Hypothalamus (tissue), 51 donors: ENCODE measurements at places on chromosomes 7 and 10.

DNA sequence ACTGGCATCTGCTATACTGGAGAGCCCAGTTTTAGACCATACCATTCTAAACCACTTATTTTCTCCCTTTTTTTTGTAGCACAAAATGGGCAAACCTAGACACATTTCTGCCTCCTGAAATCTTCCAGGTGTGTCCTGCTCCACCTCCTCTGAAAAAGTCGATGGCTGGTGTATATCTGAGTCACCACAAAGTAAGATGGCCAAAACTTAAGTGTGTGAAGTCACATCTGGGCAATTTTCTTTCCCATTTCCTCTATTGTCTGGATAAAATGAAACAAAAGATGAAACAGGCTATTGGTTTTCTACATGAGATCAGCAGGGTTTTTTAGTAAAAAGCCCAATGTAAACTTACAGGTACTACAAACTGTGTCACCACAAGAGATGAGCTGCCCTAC is 65.5 kb downstream of the OSBPL3 start:
- DNase-seq = no peak

- no peak for DNase-seq
Observed at GRCh38 chr10:84265418-84265817, 20.6 kb downstream of the RGR start.

DNA sequence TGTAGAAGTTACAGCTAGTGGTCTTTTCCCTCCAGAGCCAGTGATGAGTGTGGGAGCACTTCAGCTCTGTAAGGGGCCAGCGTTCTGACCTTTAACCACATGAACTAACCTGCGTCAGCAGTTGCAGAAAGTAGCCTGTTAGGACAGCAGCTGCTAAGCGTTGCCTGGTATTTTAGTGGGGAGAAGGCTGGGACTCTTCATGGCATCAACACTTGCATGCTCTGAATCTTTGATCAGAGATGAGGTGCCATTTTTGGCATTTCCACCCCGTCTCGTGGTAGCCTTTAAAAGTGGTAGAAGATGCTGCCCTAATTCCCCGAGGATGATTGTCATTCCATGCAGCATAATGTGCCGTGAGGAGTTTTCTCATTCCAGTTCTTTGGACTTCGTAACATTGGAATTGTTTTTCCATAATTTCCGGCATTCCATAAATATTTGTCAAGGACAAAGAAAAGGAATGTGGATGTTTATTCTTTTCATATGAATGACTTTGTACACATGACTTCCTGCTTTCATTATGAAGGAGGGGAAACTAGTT is 92.2 kb downstream of the AVL9 start:
- no peak for DNase-seq

GRCh38 chr7:117816727-117817126 is 56.5 kb downstream of the CTTNBP2 start:
- DNase-seq = no peak

DNA sequence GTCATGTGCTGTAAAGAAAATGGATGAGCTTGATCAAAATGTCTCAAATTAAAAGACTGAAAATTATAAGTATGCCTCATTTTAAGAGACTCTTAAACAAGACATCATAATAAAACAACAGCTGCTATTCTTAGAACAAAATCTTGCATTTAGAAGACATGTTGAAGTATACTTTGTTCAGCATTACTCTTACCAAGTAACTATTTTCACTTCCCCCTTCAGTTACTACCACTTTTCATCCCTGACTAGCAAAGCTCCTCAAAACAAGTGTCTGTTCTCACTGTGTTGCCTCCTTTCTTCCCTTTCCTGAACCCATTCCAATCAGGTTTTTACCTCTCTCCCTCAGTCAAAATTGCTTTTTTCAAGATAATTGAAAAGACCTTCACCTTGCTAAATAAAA is 31.6 kb downstream of the ELAPOR2 start:
- no peak for DNase-seq

DNA sequence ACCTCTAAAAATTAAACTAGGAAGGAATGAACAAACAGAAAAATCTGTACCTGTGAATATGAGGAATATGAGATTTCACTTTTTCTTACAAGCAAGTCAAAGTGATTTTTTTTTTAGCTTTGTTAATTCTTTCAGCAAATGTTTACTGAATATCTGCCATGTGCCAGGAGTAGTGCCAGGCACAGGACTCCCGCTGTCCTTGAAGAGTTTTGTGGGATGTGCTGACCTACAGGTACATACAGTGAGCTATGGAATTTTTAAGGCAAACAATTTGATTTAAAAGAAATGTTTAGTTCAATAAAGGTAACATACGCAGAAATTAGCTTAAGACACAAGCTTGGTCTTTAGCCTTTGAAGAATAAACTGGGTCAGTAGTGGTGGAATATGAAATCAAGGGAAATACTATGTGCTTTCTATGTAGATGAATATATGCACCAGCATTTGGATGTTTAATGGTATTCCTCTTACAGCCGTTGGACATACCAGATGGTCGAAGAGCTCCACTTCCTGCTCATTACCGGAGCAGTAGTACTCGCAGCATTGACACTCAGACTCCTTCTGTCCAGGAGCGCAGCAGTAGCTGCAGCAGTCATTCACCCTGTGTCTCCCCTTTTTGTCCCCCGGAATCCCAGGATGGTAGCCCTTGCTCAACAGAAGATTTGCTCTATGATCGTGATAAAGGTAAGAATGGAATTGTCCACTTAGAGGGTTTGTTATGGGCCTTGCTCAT is 102.0 kb downstream of the GLCCI1 start:
- no peak for DNase-seq

- no peak for DNase-seq
Observed at GRCh38 chr7:151687523-151688235, 168.0 kb upstream of the RHEB start.

GRCh38 chr7:33601884-33602283 is 303.5 kb upstream of the BMPER start:
- no peak for DNase-seq

DNA sequence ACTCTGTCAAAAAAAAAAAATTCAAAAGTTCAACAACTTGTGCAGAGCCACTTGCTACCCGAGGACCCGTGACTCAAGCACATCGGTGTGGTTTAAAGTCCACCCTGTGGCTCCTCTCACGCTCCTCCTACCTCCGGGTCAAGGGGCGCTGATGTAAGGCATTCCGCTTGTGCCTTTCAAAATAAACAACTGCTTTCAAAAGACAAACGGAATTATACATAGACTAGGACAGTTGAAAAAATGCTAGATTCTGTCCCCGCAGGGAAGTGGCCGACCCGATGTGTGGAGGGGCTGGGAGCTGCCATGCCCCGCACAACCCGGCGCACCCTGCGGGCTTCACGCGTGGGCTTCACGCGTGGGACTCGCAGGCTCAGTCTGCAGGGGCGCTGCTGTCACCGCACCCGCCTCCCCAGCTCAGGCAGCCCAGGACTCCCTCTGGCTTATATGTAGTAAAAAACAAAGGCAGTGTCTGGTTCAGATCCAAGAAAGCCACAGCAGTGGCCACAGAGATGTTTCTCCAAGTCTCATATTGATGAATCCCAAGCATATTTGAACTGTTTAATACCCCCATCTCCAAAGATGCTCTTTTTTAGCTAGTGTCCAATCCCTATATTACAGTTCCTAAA is 239.7 kb upstream of the INHBA start:
- DNase-seq = no peak

- DNase-seq = no peak
Observed at GRCh38 chr10:122441961-122442360, 12.5 kb upstream of the ARMS2 start.

DNA sequence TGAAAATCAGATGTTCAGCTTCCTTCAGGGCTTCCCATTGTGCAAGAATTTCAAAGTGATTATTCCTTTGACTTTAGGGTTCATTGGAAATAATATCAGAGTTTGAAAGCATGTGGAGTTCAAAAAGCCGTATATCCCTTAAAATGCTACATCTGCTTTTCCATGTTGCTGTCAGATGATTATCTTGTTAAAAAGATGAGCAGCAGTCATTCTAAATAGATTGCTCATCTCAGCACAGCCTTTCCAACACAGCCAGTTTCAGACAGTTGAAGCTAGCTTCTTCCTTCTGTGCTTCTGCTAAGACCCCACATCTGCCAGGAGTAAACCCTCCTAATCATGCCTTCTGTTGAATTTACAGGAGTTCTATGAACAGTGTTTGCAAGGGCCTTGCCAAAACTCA is 204.4 kb upstream of the PTER start:
- DNase-seq = no peak

DNA sequence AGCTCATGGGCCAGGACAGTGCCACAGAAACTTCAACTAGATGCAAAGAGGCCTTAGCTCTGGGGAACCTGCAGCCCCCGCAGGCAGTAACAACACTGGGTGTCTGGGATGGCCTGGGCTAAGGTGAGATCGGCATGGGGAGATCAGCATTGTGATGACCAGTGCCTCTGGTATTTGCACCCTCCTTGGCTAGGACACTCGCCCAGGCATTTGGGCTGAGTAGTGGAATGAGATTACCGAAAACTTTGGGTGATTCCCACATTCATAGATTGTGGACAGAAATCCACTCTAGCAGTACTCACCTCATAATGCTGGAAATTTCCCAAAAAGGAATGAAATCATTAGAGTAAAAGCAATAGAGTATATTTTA is 70.6 kb upstream of the ZMIZ2 start:
- DNase-seq = no peak

DNA sequence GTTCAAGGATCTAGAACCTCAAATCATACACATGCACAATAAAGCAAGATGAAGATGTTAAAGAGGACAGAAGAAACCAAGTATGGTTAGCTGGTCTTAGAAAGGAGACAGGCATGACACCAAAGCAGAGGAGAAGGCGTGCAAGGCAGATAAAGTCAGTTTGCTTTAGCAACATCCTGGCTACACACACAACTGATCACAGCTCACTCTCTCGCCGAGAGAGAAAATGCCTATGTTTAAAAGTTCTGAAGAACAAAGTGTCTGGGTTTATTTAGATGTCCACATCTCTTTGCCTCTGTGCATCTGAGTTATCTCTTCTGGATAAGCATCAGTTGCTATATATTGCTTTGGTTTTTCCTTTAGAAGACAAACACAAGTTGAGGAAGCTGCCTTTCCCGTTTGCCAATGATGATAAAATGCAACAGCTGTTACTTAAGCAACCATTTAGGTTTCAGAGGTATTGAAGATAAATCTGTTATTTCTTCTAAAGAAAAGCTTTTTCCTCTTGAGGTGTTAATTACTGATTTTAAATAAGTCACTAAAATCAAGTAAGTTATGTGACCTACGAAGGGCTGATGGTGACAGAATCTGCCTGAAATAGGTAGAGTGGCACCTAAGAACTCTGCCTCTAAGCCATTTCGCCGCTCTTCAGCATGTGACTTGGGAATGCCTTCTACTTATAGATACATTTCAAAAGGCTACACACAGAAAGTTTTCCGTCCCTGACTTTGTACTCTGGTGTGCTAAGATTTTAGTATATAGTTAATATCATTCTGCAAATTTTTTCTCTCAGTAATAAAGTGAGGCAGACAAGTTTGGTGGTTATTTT is 146.2 kb upstream of the ASAH2 start:
- no peak for DNase-seq

DNA sequence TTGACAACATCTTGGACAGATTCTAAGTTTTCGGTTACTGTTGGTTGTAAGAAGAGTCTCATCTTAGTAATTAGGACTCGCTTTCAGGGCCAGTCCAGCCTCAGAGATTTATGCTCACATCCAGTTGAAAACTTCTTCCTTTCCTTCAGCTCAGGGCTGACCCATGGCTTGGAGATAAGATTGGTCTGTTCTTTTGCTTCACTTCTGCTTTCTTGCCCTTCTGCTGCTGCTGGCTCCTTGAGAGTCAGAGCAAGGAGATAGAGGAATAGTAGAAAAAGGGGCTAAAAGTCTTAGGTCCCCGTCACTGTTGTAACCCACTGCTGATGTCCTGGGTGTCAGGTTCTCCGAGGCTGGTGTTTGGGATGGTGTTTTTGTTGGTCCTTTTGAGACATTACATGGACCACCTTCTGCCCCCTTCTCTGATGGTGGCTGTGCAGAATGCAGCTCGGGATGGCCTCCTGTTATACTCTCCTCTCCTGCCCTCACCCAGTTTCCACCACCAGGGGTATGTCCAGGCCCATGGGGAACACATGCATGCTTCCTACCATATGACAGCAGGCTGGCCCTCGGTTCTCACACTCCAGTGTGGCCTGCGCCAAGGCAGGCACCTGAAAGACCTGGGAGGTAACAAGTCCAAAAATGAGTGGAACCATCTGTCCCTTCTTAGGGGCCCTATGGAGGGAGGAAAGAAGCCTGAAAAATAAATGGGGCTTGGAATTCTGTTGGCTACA is 67.8 kb upstream of the PCBD1 start:
- DNase-seq = no peak

GRCh38 chr10:71476228-71477011 is 79.7 kb downstream of the CDH23 start:
- no peak for DNase-seq

- DNase-seq = no peak
Observed at GRCh38 chr10:117366741-117367140, 8.5 kb downstream of the PDZD8 start.

DNA sequence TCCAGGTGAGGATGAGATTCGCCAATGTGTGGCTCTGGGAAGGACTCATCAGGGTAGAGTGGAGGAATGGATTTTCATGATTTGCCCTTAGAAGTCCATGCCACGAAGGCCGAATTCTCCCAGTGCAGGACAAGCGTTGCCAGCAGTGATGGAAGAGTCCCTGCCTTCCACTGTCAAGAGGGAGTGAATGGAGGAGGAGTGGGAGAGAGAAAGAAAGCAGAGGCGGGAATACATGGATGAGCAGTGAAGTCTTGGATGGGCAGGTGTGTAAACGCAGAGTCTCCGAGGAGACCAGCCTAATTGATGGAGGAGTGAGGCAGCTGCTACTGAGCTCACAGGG is 419.2 kb downstream of the GLRX3 start:
- DNase-seq = no peak

DNA sequence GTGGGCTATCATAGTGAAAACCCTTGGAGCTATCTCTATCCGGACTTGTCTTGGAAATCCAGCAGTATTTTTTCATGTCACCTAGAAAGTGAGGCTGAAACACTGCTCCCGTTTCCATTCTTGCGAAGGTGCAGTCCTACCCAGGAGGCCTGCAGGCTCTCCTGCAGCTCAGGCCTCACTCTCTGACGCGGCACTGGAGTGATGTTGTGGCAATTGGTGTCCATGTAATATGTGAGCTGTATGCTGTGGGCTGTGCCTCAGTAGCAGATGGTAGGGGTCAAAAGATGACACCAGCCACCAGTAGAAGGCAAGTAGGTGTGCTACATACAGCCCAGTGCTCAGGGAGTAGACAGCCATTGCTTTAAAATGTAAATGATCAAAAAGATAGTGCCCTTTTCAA is 28.1 kb upstream of the ZNF680 start:
- no peak for DNase-seq

GRCh38 chr7:20201380-20201779 is 15.8 kb downstream of the MACC1 start:
- no peak for DNase-seq

- no peak for DNase-seq
Observed at GRCh38 chr7:112566442-112567324, 85.9 kb downstream of the LSMEM1 start.
